CD4-positive, alpha-beta T cell treated with Interleukin-6 at 100 ng/mL for 8 hours (primary cell): ENCODE measurements at places on chromosomes 4 and X.
A peak's percentile ranks its signal among the peaks of the same experiment; 100 is the strongest.

DNA sequence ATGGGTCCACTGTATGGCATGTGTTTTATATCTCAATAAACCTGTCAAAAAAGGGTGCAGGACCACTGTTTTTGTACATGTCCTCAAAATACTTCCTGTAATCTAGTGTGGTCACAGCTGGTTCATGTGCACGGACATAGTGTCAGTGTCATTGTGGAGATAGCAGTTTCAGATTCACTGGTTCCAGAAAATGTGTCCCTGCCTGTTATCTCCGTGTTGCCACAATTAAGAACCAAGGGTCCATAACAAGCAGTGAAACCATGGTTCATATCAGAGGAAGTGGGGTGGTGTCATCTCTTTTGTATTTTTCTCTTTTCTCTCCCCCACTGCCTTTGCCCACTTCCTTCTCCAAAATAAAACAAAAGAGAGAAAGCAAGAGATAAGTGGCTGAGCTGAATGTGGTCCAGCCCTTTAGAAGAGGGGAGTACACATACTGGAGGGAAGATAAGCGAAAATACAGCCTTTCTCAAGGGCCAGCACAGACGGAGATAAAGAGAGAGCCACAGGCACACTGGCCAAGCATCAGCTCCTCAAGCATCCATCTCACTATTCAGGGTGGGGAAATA lies 51.2 kb downstream of the TBL1X start:
- no peak for DNase-seq

- no peak for DNase-seq
These were observed 89.9 kb downstream of the GPAT3 start for GRCh38 chr4:83625821-83626220.

- no peak for DNase-seq
These were observed 517.0 kb downstream of the ZIC3 start for GRCh38 chrX:138082896-138083295.

- DNase-seq: no peak
These were observed 506.1 kb downstream of the RPA4 start for GRCh38 chrX:97389761-97390192.

DNA sequence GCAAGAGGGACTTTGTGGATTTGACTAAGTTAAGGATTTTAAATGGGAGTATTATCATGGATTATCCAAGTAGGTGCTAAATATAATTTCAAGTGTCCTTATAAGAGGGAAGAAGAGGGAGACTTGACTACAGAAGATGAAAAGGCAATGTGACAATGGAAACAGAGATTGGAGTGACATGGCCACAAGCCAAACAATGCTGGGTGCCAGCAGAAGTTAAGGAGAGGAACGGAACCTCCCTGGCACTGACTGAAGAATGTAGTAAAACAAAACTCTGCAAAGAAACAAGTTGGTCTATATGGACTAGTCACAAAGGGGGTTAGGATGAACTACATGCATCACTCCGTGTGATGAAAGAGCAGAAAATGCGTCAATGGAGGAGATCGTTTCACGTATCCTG lies 395.8 kb upstream of the GALNT7 start:
- DNase-seq: no peak

GRCh38 chr4:17875402-17876070 lies 64.8 kb downstream of the NCAPG start:
- DNase-seq: no peak

DNA sequence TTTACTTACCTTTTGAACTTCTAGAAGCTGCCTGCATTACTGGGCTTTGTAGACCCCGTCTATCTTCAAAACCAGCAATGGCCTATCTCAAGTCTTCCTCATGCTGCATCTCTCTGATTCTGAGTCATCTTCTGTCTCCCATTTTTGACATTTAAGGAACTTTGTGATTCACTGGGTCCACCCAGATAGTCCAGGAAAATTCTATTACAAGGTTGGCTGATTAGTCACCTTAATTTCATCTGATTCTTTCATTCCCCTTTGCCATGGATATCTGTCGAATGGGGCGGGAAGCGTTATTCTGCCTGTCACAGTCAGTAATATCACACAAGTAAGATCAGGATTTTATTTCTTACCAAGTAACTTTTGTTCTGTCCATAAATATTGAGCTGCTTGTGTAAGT lies 618.0 kb downstream of the CCSER1 start:
- no peak for DNase-seq

DNA sequence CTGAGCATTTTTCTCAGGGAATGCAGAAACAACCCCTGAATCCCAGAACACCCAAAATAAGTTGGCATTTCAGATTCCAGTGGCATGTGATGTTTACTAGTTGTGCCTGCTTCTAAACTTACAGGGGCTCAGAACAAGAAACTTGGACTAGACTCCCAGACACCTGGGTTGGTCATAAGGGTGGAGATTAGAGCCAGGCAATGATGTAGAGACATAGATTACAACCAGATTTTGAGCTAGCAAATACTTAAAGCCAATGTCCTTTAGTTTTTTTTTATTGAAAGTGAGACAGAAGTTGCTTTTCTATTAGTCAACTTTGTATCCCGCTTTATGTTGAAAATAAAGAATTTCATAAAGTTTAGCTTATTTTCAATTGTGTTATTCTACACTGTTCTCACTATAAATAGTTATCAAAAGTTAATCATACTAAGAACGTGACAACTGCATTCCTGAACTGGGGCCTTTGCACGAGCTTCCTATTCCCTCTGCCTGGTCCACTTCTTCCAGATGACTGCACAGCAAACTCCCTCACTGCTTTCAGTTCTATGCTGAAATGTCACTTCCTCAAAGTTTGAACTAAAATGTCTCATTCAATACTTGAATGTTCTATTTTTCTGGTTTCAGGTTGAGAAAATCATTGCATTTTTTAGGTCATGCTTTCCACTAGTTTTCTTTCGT lies 224.7 kb upstream of the PPP1R2C start:
- no peak for DNase-seq

GRCh38 chrX:139877710-139878414 lies 55.0 kb downstream of the ATP11C start:
- DNase-seq: no peak

GRCh38 chrX:39309018-39309635 lies 507.9 kb downstream of the MID1IP1 start:
- peak; percentile 9 for DNase-seq

- DNase-seq: no peak
These were observed 65.3 kb downstream of the CLNK start for GRCh38 chr4:10619220-10619619.

DNA sequence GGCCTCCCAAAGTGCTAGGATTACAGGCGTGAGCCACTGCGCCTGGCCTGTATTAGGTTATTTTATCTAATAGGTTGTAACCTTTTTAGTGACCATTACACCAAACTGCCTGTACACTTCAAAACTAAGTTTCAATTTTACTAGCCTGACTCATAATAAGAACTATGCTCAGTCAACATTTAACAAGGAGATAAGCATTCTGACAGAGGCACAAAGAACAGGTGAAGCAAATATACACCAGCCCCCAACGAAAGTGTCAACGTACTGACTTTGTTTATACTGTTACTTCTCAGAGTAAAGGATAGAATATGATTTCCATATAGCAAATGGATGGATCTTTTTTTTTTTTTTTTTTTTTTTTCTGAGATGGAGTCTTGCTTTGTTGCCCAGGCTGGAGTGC lies 62.8 kb downstream of the SHISA3 start:
- DNase-seq: no peak

DNA sequence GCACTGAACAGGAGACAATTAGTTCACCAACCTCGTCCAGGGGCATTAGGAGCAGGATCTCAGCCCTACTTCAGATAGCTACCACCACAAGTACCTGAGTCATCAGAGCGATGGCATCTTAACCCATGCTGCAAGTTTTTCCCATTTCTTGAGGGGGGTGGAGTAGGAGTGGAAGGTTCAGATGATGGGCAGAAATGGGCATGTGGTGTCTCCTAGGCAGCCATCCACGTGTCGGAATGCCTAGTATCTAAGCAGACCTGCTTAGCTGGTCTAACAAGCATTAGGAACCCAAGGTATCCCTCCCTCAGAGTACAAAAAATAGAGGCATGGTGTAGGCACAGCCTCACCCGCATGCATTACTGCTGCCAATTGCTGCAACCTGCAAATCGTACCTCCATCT lies 159.1 kb upstream of the DGKK start:
- DNase-seq: no peak

DNA sequence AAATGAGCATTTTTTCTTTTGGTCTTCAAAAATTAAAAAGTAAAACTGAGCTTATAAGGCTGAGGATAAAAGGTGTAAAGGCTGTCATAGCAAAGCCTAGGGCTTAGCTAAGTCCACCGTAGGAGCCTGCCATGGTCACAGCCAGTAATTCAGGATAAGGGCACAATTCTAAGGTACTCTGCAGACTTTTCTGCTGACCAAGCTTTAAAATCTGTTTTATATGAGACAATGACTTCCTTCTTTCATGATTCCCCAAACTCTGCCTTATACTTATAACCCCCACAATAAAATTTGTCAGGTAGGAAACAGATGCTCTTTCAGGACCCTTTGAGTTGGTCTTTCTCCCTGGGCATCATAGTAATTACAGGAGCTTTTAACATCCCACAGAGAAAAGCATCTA lies 138.5 kb downstream of the COL4A6 start:
- DNase-seq: no peak

DNA sequence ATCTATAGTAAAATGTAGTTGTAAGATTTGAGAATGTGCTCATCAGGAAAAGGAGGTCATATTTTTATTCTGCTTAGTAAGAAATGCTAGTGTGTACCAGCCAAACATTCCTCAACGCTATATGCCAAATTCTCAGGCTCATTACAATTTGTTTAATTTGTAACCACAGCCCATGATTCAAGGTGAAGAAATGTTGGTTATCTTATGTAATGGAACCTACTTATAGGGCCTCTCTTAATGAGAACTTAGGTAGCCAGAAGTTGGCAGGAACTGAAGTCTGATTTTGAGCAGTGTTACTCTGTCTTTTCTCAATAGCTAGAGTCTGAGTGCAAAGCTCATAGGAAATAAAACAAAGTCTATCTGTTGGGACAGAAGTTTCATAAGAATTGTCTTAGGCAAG lies 595.0 kb downstream of the GLUD2 start:
- DNase-seq: no peak

DNA sequence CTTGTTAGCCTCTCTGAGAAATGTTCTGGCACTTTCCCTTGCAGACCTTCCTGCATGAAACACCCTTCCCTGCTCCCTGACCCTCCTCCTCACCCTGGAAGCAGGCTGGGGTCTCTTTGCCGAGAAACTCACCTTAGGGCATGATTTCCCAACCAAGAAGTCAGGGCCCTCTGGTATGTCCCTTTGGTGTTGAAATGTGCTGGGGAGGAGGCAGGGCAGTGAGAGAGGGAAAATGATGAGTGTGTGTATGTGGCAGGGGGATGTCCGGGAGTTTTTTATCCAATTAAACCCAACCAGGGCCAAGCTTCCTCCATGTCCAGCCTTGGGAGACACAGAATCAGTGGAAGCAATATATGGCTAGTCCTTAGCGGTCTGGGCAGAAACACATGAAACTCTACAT lies 5.1 kb downstream of the ELF4 start:
- DNase-seq: no peak

- DNase-seq: no peak
These were observed 76.0 kb upstream of the MXD4 start for GRCh38 chr4:2337896-2338295.

DNA sequence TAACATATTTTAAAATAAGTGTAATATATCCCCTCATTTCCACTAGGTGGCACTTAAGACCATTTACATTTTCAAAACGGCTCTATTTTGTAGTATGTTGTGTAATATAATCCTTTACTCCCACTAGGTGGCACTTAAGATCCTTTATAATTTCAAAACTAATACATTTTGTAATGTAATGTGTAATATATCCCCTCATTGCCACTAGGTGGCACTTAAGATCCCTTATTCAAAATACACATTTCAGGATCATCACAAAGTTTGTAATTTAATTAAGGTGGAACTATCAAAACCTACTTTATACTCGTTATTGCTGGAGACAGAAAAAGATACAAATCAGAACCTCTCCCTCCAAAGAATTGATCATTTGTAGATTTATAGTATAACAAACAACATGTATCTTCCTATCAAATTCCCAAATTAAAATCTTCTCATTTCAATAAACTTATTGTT lies 132.5 kb downstream of the ARHGAP6 start:
- peak; percentile 65 for DNase-seq

DNA sequence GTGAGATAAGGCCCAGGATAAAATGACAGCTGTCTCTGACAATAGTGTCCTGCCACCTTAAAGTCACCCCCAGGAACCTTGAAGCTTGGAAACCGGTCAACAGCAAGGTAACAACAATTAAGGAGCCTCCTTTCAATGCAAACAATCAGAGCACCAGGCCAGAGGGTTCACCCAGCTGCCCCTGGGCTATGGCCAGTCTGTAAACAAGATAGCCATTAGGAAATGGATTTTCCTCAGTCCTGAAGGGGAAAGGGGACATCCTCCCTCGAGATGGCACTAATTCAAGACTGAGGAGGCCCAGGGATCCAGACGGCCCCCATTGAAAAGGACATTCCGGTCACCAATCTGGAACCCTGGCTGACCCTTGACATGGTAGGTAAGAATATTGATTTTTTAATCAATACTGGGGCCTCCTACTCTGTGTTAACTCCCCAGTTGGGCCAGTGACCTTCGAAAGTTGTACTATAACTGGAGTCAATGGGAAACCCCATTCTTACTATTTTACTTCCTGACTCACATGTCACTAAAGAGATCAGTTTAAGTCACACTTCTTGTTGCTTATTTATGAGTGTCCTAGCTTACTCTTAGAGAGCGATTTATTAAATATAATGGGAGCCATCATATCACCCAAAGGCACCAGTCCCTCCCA lies 61.7 kb upstream of the CT45A1 start:
- DNase-seq: no peak

DNA sequence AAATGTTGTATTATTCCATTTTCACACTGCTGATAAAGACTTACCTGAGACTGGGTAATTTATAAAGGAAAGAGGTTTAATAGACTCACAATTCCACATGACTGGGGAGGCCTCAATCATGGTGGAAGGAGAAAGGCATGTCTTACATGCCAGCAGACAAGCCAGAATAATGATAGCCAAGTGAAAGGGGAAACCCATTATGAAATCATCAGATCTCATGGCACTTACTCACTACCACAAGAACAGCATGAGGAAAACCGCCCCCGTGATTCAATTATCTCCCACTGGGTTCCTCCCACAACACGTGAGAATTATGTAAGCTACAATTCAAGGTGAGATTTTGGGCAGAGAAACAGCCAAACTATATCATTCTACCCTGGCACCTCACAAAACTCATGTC lies 2535.1 kb downstream of the ARAP2 start:
- DNase-seq: no peak

DNA sequence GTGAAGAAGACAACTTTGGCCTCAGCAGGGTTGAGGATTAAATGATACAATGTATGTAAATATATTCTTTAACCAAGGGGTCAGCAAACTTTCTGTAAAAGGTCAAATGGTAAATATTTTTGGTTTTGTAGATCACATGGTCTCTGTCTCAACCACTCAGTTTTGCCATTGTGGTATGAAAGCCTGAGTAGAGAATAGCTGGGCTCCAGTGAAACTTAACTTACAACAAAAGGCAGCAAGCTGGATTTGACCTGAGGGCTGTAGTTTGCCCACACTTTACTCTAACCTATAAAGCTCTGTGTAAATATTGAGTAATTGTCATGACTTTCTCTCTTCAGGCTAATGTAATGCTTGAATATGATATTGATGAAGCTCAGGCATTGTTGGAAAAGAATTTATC lies 19.6 kb downstream of the VBP1 start:
- no peak for DNase-seq
